GM12864 (cell line): ENCODE measurements at places on chromosomes 1 and 21.

DNA sequence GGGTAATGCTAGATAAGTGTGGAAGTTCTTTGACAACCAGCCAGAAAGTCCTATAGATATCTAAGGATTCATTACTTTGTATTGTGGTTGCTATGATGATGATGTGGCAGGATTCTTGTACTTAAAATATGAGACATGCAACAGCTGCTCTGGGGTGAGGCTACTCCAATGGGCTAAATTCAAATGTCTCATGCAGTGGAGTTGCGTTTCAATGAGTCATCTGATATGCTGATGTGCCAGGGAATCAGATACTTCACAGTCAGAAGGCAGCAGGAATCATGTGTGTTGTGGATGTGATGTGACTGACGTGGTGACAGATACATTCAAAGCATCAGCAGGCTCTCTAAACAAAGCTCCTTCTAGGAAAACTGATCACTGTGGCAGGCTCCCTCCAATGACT is 66.5 kb downstream of the TSEN15 start:
- DNase-seq = no peak

GRCh38 chr1:73537400-73537799 is 660.6 kb downstream of the LRRIQ3 start:
- DNase-seq = no peak

DNA sequence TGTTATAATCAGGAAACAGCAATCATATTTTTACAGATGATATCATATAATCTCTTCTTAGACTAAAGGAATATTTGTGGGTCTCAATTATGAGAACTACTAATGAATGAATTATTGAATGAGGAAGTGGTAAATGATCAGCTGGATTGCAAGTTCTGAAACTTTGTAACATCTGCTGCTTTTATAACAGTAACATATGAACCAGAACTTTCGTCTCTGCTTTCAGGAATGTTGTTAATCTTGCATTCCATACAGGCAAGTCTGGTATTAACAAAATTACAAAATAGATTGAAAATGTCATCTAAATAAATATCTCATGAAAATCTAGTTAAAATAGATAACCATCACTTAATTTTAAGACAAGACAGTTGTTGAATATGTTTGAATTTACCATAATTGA is 110.5 kb upstream of the COL11A1 start:
- no peak for DNase-seq

DNA sequence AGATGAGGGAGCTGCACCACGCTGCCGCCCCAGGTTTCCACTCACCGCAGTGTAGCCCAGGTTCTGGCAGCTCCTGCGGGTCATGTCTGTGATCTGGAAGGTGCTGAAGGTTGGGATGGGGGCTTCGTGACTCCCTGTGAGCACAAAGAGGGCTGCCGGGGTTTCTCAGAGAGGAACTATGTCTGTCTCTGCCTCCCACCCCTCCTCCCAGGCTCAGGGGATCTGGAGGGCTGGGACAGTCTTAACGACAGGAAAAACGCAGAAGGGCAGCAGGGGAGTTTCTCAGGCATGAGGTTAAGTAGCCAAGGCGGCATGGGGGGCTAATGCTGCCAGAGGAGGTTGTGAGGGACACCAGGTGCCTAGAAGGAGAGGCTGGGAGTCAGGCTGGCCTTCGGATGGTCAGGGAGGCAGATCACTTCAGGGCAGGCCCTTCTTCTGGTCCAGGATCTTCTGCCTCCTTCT is 656 bp downstream of the SH2D2A start:
- DNase-seq = no peak

GRCh38 chr1:22174446-22175220 is 31.7 kb upstream of the WNT4 start:
- DNase-seq = no peak

DNA sequence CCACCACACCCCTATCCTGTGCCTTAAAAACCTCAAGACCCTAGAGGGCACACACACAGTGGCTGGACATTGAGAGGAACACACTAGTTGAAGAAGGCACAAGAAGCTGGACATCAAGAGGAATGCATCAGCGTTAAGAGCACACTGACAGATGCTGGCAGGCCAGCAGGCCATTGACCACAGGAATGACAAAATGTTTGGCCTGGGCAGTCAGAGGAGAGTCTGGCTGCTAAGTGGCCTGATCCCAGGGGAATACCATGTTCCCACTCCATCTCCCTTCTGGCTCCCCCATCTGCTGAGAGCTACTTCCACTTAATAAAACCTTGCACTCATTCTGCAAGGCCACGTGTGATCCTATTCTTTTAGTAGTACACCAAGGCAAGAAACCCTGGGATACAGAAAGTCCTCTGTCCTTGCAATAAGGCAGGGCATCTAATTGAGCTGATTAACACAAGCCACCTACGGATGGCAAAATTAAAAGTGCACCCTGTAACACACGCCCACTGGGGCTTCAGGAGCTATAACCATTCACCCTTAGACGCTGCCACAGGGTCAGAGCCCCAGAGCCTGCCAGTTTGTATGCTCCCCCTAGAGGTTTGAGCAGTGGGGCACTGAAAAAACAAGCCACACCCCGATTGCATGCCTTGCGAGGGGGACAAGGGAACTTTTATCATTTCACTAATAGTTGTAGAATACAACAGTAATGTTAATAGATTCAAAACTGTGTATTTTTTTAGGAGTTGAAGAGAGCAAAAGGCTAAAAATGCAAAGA is 1216.1 kb upstream of the NCAM2 start:
- DNase-seq = no peak

GRCh38 chr21:45493401-45494001 is 48.7 kb downstream of the SLC19A1 start:
- no peak for DNase-seq

GRCh38 chr1:171984262-171984661 is 143.0 kb downstream of the DNM3 start:
- no peak for DNase-seq

DNA sequence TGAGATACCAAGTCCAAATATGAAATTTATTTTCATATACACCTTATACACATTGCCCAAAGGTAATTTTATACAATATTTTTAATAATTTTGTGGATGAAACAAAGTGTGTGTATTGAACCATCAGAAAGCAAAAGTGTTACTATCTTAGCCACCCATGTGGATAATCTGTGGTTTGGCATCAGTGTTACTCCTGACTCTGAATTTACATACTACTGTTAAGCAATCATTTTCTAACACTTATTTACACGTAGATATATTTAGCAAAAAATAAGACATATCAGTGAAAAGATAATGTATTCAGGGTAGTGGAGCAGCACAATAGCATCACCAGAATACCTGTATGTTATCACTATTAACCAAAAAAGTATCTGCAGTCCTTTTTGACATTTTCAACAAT is 23.8 kb downstream of the DENND2D start:
- DNase-seq = no peak

DNA sequence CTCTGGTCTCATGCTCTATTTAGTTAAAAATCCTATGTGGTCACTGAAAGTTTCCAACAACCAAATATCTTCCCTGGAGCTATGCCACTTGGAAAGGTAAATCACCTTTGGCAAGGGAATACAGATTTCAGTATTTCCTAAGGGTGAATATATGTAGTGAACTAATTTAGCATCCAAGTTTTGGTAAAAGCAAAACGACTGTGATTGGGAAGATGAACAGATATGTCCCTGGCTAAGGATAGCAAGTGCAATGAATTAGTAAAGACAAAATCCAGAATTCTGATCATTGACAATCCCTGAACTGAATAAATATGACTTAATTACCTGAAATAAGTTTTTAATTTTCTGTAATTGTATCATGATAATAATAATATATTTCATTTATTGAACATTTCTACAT is at the start of gene OR2T33:
OR2T33 (minus strand) TSS at position 101 of the 400 bp plus-strand sequence. CDS start 4,162 bp downstream, outside the sequence.
- DNase-seq = no peak

DNA sequence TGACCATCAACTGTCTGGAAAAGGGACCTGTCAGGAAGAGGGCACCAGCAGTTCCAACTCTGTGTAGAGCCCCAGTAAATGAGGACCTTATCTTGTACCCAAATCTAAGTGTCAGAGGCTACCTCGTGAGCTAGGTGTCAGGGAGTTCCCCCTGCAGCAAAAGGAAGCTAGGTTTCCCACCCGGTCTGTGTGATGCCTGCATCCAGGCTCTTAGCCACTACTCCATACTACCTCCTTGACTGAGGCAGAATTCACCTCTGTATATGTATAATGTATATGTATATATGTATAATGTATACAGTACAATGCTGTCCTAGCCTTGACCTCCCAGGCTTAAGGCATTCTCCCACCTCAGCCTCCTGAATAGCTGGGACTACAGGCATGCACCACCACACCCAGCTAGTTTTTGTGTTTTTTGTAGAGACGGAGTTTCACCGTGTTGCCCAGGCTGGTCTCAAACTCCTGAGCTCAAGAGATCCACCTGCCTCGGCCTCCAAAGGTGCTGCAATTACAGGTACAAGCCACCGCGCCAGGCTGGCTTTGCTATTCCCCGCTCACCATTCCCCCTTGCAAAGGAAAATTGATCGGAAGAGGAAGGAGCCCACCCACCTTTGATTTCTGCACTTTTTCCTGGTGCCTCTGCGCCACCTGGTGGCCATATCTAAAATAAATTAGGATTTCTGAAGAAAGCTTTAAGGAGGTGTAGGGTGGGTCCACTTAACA is 15.7 kb upstream of the LUZP1 start:
- DNase-seq = no peak

- no peak for DNase-seq
These were observed 1.2 kb downstream of the GBP5 start for GRCh38 chr1:89271341-89272015.

DNA sequence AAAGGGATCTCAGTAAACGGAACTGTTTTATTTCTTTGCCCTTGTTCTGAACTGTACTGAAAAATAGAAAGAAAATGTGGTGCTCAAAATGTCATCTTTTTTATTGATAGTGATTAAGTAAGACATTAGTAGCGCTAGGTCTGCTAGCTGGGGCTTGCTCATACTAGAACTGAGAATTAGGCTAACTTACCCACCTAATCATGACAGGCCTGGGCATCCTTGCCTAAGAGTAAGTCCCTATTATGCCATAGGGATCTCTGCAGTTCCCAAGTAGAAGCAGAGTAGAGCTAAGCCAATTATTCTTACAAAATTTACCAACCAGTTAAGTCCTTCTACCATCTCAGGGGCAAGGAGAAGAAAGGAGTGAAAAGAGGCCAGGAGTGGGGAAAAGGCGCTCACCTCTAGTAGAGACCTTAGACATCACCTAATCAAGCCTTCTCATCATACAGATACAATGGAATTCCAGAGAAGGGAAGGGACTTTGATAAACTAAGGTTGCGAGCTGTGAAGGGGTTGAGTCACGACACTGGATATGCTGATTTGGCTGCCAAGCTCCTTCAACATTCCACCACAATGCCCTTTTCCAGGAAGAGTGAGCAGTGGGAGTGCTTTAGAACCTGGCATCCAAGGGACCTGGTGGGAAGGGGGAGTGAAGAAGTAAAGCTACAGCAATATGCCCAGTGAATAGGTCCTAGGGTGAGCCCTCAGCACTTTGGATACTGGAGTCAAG is 27.7 kb upstream of the RPTN start:
- no peak for DNase-seq

DNA sequence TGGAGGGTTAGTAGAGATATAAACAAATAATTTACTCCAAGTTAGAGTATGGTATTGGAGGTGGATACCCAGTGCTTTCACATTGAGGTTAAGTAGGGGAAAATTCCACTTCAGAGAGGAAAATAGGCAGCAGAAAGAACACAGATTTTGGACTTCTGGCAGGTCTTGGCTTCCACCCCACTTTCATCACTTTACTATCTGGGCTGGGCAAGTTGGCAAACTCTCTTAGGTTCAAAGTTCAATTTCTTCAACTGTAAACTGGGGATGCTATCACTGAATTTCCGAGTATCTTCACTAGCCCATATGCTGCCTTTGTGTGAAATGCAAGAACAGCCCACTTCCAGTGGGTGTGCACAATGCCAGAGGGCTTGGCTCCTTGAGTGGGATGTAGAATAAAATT is 214.9 kb downstream of the GABPA start:
- no peak for DNase-seq

- DNase-seq = no peak
These were observed 129.6 kb downstream of the PRDM16 start for GRCh38 chr1:3198371-3199271.
